ENCODE measurements at places on chromosomes 7 and 10. TPM values are rescaled to one million over a fixed set of nuclear protein-coding genes. Genes with fewer than 3 reads are reported as not detected.

Gene SLC16A9
- 0.50 TPM for total RNA-seq

- H3K27me3 ChIP-seq, result no peaks in the 10 kb centered on the region
- H3K36me3 ChIP-seq, result peaks cover 14% of the 10 kb centered on the region
- no peak for DNase-seq
- H3K4me3 ChIP-seq, result no peak overlapping the region
- H3K27ac ChIP-seq, result no peak overlapping the region
Observed at GRCh38 chr7:2542011-2542915, 13.1 kb downstream of the BRAT1 start.

DNA sequence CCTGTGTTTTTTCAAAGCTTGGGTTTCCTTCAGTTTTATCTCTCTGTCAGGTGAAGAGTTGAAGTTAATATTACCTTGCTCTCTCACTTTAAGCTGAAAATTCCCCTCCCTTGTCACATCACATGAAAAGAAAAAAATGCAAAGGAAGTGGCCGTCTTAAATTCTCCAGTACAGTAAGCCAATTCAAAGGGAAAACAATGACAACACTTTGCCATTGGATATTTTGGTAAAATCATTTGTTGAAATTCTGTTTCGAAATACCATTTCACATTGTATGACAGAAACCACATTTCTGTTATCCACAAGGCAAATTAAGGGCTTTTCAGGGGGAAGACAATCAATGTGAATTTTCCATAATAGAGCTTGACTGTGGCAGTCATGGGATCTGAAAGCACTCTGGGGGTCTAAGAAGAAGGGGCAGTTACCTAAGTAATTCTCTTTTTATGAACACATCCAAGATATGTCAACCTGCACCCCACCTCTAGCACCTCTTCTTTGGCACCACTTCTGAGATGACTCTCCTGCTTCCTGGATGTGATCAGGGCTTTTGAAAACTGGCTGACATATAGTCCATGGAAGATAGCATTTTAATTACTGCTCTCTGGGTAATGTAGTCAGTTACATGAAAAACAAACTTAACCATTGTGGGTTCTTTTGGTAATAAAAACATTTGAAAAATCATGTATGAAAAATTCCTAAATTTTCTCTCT, 63.8 kb downstream of the ENTPD1 start:
- DNase-seq, result no peak
- H3K4me3 ChIP-seq, result no peak overlapping the region
- no peak overlapping the region for H3K27ac ChIP-seq
- H3K36me3 ChIP-seq, result no peaks in the 10 kb centered on the region
- H3K4me1 ChIP-seq, result peaks cover 16% of the 10 kb centered on the region

DNA sequence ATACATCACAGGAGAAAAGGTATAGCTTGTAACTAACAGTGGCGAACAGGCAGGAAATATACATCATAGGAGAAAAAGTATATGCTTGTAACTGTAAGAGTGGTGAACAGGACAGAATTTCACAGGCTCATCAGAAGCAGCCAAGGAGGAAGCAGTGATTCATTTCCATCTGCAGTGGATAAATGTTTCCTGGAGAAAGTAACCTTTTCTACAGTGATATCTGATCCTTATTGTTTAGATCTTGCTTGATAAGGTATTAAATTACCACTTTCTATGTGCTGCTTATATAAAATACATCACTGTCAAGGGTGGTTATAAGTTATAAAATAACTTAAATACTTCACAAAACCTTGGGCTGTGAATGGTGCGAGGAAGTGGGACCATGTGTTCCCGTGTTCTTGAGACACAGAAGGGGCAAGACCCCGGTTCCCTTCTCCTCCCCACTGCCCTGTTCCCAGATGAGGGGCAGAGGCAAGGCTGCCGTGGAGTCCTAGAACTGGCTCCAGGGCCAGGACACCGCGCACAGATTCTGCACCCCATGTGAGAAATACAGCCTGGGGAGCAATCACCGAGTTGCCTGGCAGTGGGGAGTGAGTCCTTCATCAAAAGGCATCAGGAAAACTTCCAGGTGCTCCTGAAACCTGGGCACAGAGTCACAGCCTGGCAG, 135.2 kb downstream of the DIP2C start:
- H3K27ac ChIP-seq, result no peak overlapping the region
- DNase-seq, result no peak
- H3K27me3 ChIP-seq, result no peaks in the 10 kb centered on the region
- no peak overlapping the region for H3K4me3 ChIP-seq
- H3K4me1 ChIP-seq, result peaks cover 11% of the 10 kb centered on the region

- no peak overlapping the region for H3K4me3 ChIP-seq
- DNase-seq, result no peak
- H3K27ac ChIP-seq, result no peak overlapping the region
Observed at GRCh38 chr7:101866328-101866727, 48.9 kb downstream of the CUX1 start.

- H3K4me1 ChIP-seq, result no peaks in the 10 kb centered on the region
- H3K27ac ChIP-seq, result no peak overlapping the region
Observed at GRCh38 chr7:154953006-154953684, 49.8 kb downstream of the PAXIP1 start.

GRCh38 chr10:129105266-129105665, 361.8 kb upstream of the MGMT start:
- H3K27me3 ChIP-seq, result no peaks in the 10 kb centered on the region
- no peak overlapping the region for H3K4me3 ChIP-seq
- peaks cover 22% of the 10 kb centered on the region for H3K4me1 ChIP-seq
- H3K36me3 ChIP-seq, result no peaks in the 10 kb centered on the region

DNA sequence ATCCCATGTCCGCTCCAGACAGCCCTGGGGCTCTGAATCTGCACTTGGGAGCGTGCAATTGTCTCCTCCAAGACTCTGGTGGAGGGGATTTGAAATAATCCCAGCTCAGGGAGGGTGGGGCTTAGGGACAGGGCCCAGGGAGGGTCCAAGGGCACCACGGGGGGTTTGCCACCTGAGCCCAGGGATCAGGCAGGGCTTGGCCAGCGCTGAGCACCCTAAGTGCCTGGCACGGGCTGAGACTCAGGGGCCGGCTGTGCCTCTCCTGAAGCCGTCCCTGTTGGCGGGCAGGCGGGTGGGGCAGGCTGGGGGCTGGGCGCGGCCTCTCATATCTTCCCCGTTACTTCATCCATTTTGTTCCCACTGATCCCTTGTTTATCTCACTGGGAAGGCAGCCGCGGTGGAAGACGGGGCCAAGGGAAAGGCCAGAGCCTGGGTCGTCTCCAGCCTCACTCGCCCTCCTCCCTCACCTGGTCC, 41.8 kb upstream of the ELN start:
- H3K27me3 ChIP-seq, result peaks cover 12% of the 10 kb centered on the region
- H3K4me3 ChIP-seq, result no peak overlapping the region
- DNase-seq, result no peak
- H3K27ac ChIP-seq, result no peak overlapping the region

DNA sequence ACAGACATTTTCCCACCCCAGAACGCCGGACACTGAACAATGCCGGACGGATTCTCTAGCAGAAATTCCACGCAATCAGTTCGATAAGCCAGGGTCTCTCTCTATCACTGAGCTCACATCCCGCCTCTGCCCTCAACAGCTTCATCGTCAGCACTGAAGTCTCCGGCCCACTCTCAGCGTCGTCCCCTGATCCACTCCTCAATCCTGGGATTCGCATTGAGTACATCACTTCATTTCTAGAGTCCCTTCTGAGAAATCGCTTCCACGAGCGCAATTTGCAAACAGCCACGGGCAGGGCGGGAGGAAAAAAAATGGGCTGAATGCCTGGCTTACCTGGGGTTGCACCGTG, 365 bp downstream of the YME1L1 start:
- H3K4me1 ChIP-seq, result peaks cover 40% of the 10 kb centered on the region
- H3K27me3 ChIP-seq, result no peaks in the 10 kb centered on the region
- H3K27ac ChIP-seq, result peak overlapping the region; percentile 100
- peak overlapping the region; percentile 97 for H3K4me3 ChIP-seq
- DNase-seq, result no peak

Data from osteocyte (in vitro differentiated cells).